ENCODE measurements at places on chromosomes 4 and X. TPM values are rescaled to one million over a fixed set of nuclear protein-coding genes. Genes with fewer than 3 reads are reported as not detected.

The XAGE1B gene
- total RNA-seq, result not detected

The GLRB gene
- total RNA-seq, result 7.7 TPM

The CLCN3 gene
- 30.0 TPM for total RNA-seq

The PGAM4 gene
- total RNA-seq, result not detected

The IL1RAPL1 gene
- total RNA-seq, result not detected

The SPINK2 gene
- total RNA-seq, result not detected

The HTRA3 gene
- 57.8 TPM for total RNA-seq

The PITX2 gene
- 0.49 TPM for total RNA-seq

The AGTR2 gene
- not detected for total RNA-seq

The SPANXB1 gene
- total RNA-seq, result not detected

The ADRA2C gene
- total RNA-seq, result 0.85 TPM

The DCAF12L2 gene
- total RNA-seq, result 1.1 TPM

The BMP3 gene
- 8.1 TPM for total RNA-seq

The GAGE12J gene
- total RNA-seq, result not detected

The TSR2 gene
- total RNA-seq, result 19.9 TPM

The TEX13A gene
- total RNA-seq, result not detected

The PCDH11X gene
- 0.19 TPM for total RNA-seq

The TENM3 gene
- total RNA-seq, result 29.8 TPM

The VCX3A gene
- not detected for total RNA-seq

The TCEAL6 gene
- total RNA-seq, result not detected
